SJSA1 (cell line): ENCODE measurements at places on chromosomes 2 and 18. TPM values are rescaled to one million over a fixed set of nuclear protein-coding genes. Genes with fewer than 3 reads are reported as not detected.

SERPINB2 gene
- 0.74 TPM in 1 of 2 replicates, not detected in the other for total RNA-seq

CFAP65 gene
- not detected in 2 replicates for total RNA-seq

GLB1L gene
- 0.53 and 3.6 TPM in 2 replicates for total RNA-seq

KIAA2012 gene
- 0.03 TPM in 1 of 2 replicates, not detected in the other for total RNA-seq

CAVIN2 gene
- total RNA-seq, result 26.4 and 28.1 TPM in 2 replicates

CRYBA2 gene
- not detected in 2 replicates for total RNA-seq

OXER1 gene
- total RNA-seq, result not detected in 2 replicates

KANSL3 gene
- total RNA-seq, result 21.9 and 31.4 TPM in 2 replicates

FBLN7 gene
- total RNA-seq, result not detected in 2 replicates

DNA sequence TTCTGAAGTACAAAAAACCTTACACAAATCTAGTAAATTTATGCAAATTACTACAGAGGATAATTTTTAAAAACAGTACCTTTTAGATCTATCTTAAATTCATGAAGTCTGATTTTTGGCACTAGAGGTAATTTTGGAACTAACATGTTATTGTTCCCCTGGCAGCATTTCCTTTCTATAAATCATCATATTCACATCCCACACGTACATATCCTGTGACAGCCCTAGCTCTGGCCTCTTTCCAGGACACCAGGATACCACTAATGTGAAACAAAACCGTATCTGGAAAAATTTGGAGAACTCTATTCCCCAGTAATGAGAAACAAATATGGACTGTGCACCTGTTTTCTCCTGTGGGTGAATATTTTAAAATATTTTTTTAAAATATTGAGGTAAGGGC is 14.0 kb upstream of the BIRC6 start:
- DNase-seq, result no peak
- no peaks in the 10 kb centered on the region for H3K27me3 ChIP-seq
- no peaks in the 10 kb centered on the region for H3K36me3 ChIP-seq

DNA sequence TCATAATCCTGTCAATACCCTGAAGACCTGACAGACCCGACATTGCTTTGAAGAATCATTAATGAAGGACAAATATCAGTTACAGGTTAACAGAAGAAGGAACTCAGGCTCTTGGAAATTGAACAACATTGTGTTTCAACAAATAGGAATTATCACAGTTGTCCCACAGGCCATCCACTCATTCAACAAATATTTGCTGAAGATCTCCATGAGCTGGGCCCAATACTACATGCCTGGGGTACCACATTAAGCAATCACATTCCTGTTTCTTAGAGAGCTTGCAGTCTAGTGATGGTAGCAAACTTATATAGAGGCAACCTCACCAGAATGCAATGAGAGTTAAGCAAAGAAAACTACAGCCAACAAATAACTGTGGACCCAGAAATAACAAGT is 671.6 kb upstream of the ACVR2A start:
- no peak overlapping the region for H3K27ac ChIP-seq
- DNase-seq, result no peak
- H3K36me3 ChIP-seq, result no peaks in the 10 kb centered on the region
- no peak overlapping the region for H3K4me3 ChIP-seq

DNA sequence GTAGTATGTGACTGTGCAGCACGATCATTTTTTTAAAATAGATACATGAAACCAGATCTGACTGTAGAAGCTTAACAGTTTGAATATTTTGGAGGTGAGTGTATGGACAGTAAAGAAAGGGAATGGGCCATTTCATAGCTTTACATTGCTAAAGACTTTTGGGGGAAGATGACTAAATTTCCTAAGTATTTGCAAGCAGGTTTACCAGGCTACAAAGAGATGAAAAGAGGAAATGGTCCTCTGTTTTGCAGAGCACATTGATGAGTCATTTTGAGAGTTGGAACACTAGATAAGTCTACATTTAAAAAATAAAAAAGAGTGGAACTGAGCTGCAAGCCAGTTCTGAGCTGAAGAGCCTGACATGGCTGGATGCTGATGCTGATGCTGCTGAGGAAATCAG is 115.7 kb upstream of the LRATD1 start:
- H3K4me1 ChIP-seq, result no peaks in the 10 kb centered on the region
- H3K27ac ChIP-seq, result no peak overlapping the region
- no peak overlapping the region for H3K4me3 ChIP-seq

GRCh38 chr2:234388591-234388990 is 108.3 kb downstream of the ARL4C start:
- DNase-seq, result no peak
- H3K4me3 ChIP-seq, result no peak overlapping the region
- no peaks in the 10 kb centered on the region for H3K4me1 ChIP-seq
- H3K36me3 ChIP-seq, result no peaks in the 10 kb centered on the region; the same call in 1 of the 2 replicates

DNA sequence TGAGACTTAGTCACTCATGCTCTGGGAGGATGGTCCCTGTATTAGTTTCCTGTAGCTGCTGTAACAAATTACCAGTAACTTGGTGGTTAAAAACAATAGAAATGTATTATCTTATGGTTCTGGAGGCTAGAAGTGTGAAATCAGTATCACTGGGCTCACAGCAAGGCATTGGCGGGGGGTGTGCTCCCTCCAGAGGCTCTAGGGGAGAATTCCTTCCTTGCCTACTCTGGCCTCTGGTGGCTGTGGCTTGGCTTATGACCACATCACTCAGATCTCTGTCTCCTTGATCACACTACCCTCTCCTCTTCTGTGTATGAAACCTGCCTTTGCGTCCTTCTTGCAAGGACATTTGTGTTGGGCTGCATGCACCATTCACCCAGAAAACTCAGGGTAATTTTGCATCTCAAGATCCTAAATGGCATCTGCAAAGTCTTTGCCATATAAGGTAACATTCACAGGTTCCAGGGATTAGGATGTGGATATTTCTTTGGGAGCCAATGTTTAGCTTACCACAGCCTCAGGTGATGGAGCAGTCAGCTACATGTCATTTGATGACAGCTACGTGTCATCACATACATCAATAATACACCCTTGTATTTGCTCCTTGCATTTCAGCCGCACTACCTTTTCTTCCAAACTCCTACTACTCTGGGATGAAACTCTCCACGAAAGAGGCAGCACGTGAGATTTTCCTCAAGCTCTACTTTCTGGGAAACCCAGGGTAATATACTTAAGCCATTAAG is 49.6 kb upstream of the POU3F3 start:
- H3K4me1 ChIP-seq, result no peaks in the 10 kb centered on the region
- no peaks in the 10 kb centered on the region for H3K36me3 ChIP-seq
- H3K4me3 ChIP-seq, result no peak overlapping the region
- no peak for DNase-seq
- no peak overlapping the region for H3K27ac ChIP-seq

GRCh38 chr2:128604045-128604444 is 285.4 kb upstream of the HS6ST1 start:
- no peaks in the 10 kb centered on the region for H3K27me3 ChIP-seq
- no peak overlapping the region for H3K4me3 ChIP-seq
- no peaks in the 10 kb centered on the region for H3K36me3 ChIP-seq
- DNase-seq, result no peak

GRCh38 chr2:67825476-67825875 is 237.3 kb downstream of the C1D start:
- DNase-seq, result peak; percentile 9
- H3K4me1 ChIP-seq, result peaks cover 12% of the 10 kb centered on the region; the same call in 1 of the 2 replicates
- H3K27ac ChIP-seq, result peak overlapping the region; percentile 32; the same call in 1 of the 2 replicates
- H3K36me3 ChIP-seq, result no peaks in the 10 kb centered on the region
- no peak overlapping the region for H3K4me3 ChIP-seq

GRCh38 chr2:156908825-156909224 is 348.7 kb upstream of the GALNT5 start:
- no peak overlapping the region for H3K4me3 ChIP-seq
- no peak for DNase-seq
- H3K4me1 ChIP-seq, result peaks cover 3% of the 10 kb centered on the region; the same call in 1 of the 2 replicates
- H3K27me3 ChIP-seq, result no peaks in the 10 kb centered on the region; the same call in 1 of the 2 replicates
- no peaks in the 10 kb centered on the region for H3K36me3 ChIP-seq

- peaks cover 40% of the 10 kb centered on the region for H3K36me3 ChIP-seq
- H3K27me3 ChIP-seq, result no peaks in the 10 kb centered on the region
- no peak overlapping the region for H3K4me3 ChIP-seq
These were observed 102.6 kb downstream of the MTCL1 start for GRCh38 chr18:8808001-8808400.

DNA sequence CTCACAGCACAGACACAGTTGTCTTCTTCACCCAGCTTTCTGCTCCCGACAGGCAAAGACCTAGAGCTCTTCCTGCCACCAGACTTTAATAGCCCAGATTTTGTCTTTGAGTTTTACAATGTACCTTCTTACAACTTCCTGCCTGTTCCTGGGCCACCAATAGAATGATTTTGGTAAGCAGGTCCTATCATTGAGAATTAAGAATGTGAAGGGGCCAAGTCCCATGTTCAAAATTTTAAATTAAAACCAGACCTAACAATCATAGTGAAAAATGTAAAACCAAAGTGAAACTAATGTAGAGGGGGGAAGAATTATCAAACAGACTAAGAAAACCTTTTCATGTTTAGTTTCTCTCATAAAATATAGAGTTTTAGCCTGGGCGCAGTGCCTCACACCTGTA is 72.8 kb downstream of the SP3 start:
- H3K36me3 ChIP-seq, result no peaks in the 10 kb centered on the region
- H3K4me1 ChIP-seq, result peaks cover 5% of the 10 kb centered on the region; the same call in 1 of the 2 replicates
- no peak for DNase-seq

DNA sequence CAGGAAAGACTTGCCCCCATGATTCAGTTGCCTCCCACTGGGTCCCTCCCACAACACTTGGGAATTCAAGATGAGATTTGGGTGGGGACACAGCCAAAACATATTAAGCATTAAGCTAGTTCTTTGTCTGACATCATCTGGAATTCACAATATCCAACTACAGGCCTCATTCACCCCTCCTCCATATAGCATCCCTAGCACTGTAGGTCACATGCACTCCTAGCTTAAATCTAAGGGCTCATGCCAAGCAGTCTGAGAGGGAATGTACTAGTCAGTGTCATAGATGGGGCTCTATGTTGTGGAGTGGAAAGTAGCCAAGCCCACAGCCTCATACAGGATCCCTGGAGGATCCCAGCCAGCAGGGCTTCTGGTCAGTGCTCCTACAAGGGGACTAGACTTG is 92.1 kb downstream of the IRS1 start:
- H3K27ac ChIP-seq, result no peak overlapping the region
- H3K4me3 ChIP-seq, result no peak overlapping the region
- no peaks in the 10 kb centered on the region for H3K27me3 ChIP-seq

- H3K4me1 ChIP-seq, result no peaks in the 10 kb centered on the region
- no peak overlapping the region for H3K27ac ChIP-seq
These were observed 145.3 kb downstream of the SPAG16 start for GRCh38 chr2:213429516-213429915.

- peaks cover 34% of the 10 kb centered on the region for H3K4me1 ChIP-seq
- H3K4me3 ChIP-seq, result no peak overlapping the region
- H3K27me3 ChIP-seq, result no peaks in the 10 kb centered on the region
- no peak overlapping the region for H3K27ac ChIP-seq
- DNase-seq, result no peak
These were observed 39.4 kb upstream of the PKDCC start for GRCh38 chr2:42008241-42008921.

GRCh38 chr2:102513355-102513939 is 40.4 kb downstream of the SLC9A4 start:
- no peak overlapping the region for H3K4me3 ChIP-seq
- no peaks in the 10 kb centered on the region for H3K36me3 ChIP-seq
- H3K4me1 ChIP-seq, result peaks cover 23% of the 10 kb centered on the region
- peak overlapping the region; percentile 80 for H3K27ac ChIP-seq

DNA sequence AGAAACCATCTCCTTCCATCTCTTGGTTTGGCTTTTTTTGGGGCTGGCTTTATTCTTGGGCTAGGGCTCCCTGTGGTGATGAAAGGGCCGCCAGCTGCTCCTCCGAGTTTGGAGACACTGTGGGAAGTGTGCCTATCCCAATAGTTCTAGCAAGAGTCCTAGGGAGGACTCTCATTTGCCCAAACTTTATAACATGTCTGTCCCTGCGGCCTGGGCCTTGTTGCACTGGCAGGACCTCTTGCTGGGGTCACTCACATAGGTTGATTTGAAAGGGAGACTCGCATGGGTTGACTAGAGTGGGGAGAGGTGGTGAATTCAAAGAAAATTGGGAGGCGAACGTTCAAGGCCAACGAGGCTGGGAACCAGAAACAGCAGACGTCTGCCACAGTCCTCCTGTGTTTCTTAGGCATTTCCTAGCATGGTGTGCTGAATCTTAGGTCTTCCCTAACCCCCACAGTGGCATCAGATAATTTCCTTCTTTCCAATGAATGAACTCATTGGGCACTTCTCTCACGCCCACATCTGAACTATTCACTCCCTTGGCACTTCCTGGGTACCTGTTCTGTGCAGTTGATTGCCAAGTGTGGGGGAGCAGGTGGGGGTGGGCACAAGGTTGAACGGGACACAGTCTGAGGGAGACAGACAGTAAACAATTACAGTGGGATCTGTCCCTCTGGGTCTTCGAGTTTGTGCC is 26.8 kb downstream of the NIFK start:
- H3K27me3 ChIP-seq, result no peaks in the 10 kb centered on the region
- no peak overlapping the region for H3K4me3 ChIP-seq
- DNase-seq, result no peak
- no peak overlapping the region for H3K27ac ChIP-seq
- no peaks in the 10 kb centered on the region for H3K36me3 ChIP-seq

DNA sequence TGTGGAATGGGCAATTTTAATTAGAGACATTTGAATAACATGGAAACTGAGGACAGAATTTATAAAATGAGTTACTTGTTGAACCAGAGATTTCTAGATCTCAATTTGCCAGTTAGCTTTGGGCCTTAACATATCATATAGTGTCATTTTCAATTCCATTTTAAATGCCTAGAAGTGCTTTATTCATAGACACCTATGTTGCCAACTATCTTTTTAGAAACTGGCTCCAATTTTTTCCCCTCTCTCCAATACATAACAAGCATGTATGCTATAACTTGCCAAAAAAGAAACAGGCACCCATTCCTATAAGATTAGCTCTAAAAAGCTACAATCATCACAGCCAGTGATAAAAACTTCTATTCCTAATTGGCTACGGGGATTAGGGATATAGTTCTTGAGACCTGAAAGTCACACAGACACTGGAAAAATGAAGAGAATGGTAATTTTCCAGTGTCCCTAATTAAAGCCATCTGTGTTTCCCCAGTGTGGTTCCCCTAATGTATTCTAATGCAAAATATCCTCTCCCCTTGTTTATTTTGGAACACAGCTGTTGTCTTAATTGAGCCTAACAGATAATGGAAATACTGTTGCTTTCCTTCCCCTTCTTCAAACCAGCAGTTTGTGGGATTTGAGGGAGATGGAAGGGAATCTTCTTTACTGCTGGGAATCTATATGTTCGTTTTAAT is 205.5 kb upstream of the FSHR start:
- H3K27me3 ChIP-seq, result no peaks in the 10 kb centered on the region
- no peaks in the 10 kb centered on the region for H3K36me3 ChIP-seq
- no peak overlapping the region for H3K27ac ChIP-seq
- H3K4me1 ChIP-seq, result no peaks in the 10 kb centered on the region
- DNase-seq, result no peak

DNA sequence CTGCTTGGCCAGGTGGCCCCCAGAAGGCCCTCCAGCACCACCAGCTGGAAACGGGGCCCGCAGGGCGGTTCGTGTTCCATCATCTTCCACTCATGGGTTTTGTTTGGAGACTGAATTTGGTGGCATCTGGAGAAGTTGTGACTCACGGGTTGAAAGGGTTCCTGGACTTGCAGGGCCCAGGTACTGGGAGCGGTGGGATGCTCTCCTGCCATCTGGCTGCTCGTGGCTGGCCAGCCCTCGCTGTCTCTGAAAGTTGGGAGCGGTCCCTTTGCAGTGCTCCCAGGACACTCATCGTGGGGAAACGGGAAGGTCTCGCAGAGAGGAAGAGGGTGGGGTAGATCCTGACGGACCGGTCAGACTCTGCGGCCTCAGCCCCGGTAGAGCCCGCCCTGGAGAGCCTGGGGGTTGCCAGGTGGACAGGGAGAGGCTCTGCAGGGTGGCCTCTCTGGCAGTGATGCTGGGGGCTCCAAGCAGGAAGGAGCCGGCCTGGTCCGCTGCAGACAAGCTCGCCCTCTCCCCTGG is 47.5 kb downstream of the TWIST2 start:
- H3K27me3 ChIP-seq, result no peaks in the 10 kb centered on the region
- peaks cover 10% of the 10 kb centered on the region for H3K4me1 ChIP-seq
- H3K27ac ChIP-seq, result no peak overlapping the region
- H3K36me3 ChIP-seq, result no peaks in the 10 kb centered on the region
- DNase-seq, result no peak
